ENCODE measurements at places on chromosomes 4 and X. TPM values are rescaled to one million over a fixed set of nuclear protein-coding genes. Genes with fewer than 3 reads are reported as not detected.

CLDN22 gene
- total RNA-seq: not detected

LETM1 gene
- total RNA-seq: 51.2 TPM

VSIG4 gene
- not detected for total RNA-seq

UTP14A gene
- total RNA-seq: 20.0 TPM

NEIL3 gene
- total RNA-seq: 6.6 TPM

SSX4 gene
- total RNA-seq: not detected

HTN1 gene
- not detected for total RNA-seq

WAS gene
- total RNA-seq: 1.2 TPM

AVPR2 gene
- total RNA-seq: not detected

TMEM156 gene
- total RNA-seq: not detected

MAGEA8 gene
- total RNA-seq: not detected

UBE2D3 gene
- total RNA-seq: 316 TPM

NAA11 gene
- total RNA-seq: not detected

GLRA2 gene
- total RNA-seq: not detected

STAP1 gene
- total RNA-seq: not detected

CTAG1A gene
- total RNA-seq: not detected

MGAT4D gene
- total RNA-seq: not detected

H2BW2 gene
- not detected for total RNA-seq

CXCL10 gene
- not detected for total RNA-seq

MAOB gene
- 0.82 TPM for total RNA-seq

AWAT2 gene
- total RNA-seq: not detected

NUDT10 gene
- 3.4 TPM for total RNA-seq

APELA gene
- 6.4 TPM for total RNA-seq

SERPINA7 gene
- not detected for total RNA-seq

CSAG1 gene
- not detected for total RNA-seq

CFI gene
- 0.24 TPM for total RNA-seq

RHOH gene
- total RNA-seq: 5.5 TPM

GLRB gene
- 11.9 TPM for total RNA-seq

PRKX gene
- total RNA-seq: 54.0 TPM

NXF3 gene
- not detected for total RNA-seq
